ENCODE measurements at places on chromosomes 16 and 17.

- DNase-seq = no peak
These were observed 28.6 kb downstream of the COG7 start for GRCh38 chr16:23424292-23424958.

- peak; percentile 20 for DNase-seq
These were observed 93.4 kb upstream of the METRNL start for GRCh38 chr17:82985973-82986372.

DNA sequence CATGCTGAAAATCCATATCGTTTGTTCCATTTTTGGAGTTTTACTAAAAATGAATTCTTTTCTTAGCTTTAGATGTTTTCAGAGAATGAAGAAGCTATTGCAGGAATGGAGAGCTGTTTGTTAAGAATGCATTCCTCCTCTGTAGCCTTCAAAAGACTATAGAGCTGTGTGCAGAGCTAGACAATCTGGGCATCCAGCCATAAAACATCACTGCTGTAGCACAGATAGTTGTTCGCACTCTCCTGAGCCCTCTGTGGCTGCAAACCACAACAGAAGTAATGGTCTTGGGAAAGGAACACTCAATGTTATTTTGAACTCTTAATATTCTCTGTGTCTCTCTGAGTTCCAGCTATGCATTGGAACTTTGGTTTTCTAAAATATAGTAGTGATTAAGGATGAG lies 4.9 kb downstream of the TNRC6C start:
- no peak for DNase-seq

- no peak for DNase-seq
These were observed 136.4 kb downstream of the ABCC6 start for GRCh38 chr16:16086653-16087446.

DNA sequence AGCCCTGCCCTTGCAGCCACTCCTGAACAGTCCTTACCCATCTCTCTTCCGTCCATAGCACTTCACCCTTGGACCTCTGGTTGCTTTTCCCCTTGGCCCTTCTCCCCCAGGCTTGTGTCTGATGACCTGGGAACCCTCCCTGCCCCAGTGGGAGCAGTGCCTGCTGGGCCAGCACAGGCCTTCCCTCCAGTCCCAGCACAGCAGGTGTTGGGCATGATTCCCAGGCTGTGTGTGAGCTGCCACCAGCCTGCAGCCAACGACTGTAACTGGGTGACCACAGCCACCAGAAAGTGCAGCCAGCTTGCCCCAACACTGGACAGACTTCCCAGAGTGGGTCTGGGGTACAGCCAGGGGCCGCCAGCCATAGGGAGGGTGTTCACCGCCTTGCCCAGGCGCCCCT lies 30.0 kb downstream of the CRAMP1 start:
- no peak for DNase-seq

- no peak for DNase-seq
These were observed 467.1 kb downstream of the WWOX start for GRCh38 chr16:78566397-78567073.

DNA sequence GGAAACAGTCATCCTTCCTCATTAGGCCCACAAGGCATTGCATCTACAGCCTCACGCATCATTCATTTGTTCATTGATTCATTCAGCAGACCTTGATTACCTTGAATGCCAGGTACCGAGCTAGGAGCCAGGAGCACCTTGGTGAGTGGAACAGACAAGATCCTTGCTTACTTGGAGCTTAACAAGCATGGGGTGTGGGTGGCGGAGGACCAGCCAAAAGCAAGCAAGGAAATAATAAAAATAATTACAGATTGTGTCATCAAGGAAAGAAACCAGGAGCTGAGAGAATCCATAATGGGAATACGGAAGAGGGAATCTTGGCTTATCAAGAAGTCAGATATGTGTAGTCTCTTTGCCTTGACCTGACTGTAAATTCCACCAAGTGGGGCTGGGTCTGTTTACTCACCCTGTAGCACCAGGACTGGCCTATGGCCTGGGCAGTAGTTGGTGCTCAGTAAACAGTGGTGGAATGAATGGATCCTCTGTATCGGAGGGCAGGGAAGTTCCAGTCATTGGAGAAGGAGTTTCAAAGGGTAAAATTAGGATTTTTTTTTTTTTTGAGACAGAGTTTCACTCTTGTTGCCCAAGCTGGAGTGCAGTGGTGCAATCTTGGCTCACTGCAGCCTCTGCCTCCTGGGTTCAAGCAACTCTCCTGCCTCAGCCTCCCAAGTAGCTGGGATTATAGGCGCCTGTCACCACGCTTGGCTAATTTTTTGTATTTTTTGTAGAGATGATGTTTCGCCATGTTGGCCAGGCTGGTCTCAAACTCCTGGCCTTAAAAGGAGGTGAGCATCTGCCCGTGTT lies 157.7 kb downstream of the MSI2 start:
- no peak for DNase-seq

GRCh38 chr17:9322326-9322725 lies 253.3 kb downstream of the STX8 start:
- DNase-seq = no peak
